ENCODE measurements at places on chromosomes 2 and 18.

GRCh38 chr18:7601246-7601615 is 34.1 kb downstream of the PTPRM start:
- no peak for DNase-seq

GRCh38 chr2:239944694-239945551 is 80.2 kb downstream of the NDUFA10 start:
- peak; percentile 9 for DNase-seq

- no peak for DNase-seq
Measured at GRCh38 chr2:152584301-152584700, 133.0 kb downstream of the PRPF40A start.

- DNase-seq: no peak
Measured at GRCh38 chr2:220452561-220452960, 825.1 kb downstream of the SLC4A3 start.

DNA sequence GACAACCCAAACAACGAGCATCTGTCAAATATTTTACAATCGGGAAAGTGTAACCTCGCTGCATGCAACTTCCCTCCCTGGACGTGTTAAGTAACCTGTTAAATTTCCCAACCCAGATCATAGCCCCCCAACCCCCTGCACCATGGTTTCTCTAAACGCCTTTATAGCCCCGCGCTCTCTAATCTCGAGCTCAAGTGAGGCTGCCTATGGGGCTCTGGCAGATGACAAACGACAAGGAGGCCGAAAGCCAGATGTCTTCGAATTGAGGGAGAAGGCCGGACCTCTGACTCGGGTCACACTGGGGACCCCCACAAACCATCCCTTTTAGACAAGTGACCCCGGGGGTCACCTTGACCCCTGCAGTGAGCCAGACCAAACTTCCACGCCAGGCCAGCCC is 526 bp downstream of the COX7A2L start:
- DNase-seq: no peak

DNA sequence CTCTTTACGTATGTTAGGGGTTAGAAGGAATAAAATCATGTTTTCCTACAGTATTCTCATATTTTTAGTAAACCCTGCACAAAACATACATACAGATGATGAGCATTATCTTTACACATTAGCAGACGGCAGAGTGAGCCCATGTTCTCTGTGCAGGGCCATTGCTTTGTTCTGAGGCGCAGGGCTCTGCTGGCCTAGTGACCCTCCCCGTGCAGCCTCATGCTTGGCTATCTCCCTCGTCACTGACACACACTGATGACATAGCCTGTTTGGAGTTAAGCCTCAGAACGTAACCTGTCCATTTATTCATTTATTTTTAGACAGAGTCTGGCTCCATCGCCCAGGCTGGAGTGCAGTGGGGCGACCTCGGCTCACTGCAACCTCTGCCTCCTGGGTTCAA is 115.9 kb upstream of the FOSL2 start:
- no peak for DNase-seq

DNA sequence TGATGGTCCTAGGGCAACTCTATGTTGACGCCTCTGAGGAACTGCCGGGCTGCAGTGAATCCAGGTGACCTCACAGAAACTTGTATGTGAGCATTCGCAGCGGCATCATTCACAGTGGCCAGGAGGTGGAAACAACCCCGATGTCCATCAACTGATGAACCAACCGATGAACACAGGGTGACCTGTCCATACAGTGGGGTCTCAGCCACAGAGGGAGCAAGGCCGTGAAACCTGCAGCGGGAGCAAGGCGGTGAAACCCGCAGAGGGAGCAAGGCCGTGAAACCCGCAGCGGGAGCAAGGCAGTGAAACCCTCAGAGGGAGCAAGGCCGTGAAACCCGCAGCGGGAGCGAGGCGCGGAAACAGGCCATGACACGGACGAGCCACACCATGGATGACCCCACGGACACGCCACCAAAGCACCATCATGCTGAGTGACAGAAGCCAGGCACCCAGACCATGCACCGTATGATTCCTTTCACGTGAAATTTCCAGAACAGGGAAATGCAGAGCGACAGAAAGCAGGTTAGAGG is 63.0 kb downstream of the PARD6G start:
- DNase-seq: no peak

DNA sequence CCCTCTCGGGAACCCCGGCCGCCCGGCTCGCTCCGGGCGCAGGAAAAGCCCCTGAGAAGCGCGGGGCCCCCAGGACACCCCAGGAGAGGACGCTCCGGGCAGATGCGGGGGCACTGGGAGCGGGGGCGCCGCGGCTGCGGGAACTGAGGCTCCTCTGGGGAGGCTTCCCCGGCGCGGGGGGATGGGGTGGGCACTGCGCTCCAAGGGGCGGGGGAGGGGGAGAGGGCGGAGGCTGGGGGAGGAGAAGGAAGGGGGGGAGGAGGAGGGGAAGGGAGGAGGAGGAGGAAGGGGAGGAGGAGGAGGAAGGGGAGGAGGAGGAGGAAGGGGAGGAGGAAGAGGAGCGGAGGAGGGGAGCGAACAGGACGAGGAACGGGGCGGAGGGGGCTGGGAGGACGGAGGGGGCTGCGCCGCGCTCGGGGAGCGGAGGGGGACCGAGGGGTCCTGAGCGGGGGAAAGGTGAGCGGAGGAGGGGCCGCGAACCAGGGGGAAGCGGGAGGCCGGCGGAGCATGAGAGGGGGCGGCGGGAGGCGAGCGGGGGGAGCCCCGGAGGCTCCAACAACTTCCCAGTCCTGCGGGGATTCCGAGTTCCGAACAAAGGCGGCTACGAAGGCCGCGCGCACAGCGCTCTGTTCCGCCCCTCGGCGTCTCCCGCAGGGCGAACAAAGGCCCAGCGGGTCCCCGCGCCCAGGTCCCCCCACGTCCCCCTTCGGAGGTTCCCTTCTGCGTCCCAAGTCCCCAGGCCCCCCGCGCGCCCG is 742 bp downstream of the PXDN start:
- DNase-seq: peak; percentile 11

- DNase-seq: no peak
Measured at GRCh38 chr2:73285159-73285739, 971 bp upstream of the FBXO41 start.

DNA sequence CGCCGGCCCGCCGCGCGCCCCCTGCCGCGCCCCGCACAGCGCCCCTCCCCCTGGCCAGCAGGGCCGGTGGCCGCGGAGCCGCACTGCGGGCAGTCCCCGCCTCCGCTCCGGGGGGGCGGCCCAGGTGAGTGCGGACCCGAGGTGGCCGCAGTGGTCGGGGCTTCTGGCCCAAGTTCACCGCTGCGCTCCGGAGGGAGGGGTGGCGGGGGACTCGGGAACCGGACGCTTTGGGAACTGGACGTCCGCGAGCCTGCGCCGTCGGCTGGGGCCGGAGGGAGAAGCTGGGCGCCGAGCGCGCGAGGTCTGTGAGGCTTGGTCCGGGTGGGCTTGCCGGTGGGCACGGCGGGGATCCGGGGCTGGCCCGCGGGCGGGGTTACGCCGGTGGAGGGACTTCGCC is 591 bp upstream of the LDLRAD4 start:
- DNase-seq: peak; percentile 21

DNA sequence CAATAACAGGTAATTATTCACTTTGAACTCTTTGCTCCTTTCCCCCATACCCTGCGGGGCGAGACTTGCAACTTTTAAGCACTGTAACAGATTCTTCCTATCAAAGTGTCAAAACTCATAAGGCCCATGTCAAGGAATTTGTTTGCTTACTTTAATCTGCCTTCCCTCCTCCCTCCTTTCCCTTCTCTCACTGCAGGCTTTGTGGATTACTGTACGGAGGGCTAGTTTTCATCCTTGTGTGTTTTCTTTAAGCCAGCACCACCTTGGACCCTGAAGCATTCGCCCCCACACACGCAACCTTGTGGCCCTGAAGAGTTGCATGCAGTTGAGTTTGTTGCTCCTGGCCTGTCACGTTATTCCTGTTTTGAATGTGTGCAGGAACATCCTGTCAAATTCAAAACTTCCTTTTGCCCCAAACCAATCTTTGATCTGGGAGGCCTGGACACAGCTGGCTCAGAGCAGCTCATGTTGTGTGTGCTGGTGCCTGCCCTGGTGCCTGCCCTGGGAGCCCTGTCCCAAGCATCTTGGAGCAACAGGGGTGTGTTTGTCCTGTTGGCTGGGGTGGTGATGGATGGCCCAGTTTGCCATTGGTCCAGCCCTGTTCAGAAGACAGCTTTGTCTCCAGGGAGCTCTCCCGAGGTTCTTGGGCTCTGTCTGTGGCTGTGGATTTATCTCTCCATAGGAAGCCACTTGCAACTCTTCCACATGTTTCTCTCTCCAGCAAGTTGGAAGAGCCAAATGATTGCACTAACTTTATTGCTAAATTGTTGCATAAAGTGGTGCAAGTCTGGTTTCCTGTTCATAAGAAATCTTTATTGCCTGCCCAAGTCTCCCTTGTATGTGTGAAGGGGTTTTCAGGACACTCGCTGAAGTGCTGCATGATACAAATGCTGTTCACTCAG is 199.6 kb downstream of the VAPA start:
- DNase-seq: no peak

DNA sequence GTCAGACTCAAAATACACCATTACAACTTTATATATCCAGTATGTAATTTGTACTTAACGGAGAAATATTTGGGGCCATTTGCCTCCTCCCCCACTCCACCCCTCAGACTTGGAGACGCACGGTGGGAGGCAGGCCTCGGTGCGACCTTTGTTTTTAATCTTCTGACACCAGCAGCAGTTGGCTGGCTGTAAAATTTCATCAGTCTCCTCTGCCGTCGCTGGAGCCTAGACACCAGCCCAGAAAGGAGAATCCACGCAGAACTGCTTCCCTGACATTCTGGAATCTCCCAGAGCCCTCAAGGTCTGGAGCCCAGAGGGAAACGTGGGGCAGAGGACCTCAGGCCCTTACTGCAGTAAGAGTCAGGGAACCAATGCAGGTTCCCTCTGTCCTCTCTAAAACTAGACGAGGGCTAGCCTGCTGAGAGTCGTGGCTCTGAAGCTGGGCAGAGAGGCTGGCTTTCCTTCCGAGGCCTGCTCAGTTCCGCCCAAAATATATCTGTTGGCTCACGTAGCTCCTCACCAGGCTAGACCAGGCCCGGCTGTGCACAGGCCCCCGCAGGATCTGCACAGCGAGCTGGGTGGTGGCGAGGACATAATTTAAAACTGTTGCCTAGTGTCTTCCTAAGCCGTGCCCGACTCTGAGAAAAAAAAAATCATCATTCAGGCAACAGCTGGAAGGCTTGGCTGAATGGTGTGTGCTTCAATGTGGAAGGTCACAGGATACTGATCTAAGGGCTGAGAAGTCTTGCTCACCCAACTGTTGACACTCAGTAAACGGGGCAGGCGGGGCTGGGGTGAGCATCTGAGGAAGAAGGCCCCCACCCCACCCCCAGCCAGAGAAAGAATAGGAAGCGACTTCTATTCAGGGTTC is 40.4 kb downstream of the EN1 start:
- DNase-seq: no peak

DNA sequence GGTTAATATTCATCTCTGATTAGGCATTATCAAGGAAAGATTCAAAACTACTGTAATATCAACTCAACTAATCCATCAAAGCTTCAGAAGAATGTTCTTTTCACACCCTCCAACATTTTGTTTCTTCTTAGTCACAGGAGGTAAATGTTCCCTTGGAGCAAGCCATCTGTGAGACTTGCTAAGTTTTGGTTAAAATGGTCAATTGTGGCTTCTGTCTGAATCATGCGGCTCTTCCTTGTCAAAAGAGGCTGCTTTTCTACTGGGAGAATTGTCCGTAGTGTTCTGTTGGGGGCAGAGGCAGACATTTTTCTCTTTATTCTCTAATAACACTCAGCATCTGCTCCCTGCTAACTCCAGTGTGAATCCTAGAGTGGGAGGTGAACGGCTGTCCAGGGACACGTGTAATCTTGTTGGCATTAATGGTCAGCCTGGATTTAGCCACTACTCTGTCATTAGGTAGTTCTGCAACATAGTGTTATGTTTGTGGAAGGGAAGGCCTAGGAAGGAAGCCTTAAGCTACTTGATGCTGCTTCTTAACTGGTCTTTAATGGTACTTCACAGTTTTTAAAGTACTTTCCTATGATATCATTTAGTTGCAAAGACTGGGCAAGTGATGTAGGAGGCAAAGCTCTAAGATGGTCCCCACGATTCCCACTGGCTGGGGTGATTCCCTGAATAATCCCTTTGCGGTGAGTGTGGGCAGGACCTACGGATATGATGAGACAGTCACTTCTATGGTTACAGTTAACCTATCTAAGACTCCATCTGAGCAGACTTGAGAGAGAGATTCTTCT is 22.6 kb upstream of the FAP start:
- DNase-seq: no peak

DNA sequence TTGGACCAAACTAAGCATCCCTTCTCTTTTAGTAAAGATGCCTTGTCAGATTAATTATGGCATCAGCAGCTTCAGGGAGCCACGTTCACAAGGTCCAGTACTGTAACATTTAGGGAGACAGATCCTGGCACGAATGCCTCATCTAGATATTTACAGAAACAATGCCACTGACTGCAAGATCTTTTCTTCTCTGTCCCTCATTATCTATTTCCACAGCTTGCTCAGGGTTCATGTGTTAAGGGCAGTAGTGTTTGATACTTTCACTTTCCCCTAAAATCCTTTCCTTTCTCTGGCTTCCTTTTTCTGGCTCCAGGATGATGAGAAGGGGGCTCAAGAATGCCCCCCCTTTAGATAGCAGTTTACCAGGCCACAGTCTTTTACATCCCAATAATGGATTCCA is 393.9 kb downstream of the BCL11A start:
- no peak for DNase-seq

DNA sequence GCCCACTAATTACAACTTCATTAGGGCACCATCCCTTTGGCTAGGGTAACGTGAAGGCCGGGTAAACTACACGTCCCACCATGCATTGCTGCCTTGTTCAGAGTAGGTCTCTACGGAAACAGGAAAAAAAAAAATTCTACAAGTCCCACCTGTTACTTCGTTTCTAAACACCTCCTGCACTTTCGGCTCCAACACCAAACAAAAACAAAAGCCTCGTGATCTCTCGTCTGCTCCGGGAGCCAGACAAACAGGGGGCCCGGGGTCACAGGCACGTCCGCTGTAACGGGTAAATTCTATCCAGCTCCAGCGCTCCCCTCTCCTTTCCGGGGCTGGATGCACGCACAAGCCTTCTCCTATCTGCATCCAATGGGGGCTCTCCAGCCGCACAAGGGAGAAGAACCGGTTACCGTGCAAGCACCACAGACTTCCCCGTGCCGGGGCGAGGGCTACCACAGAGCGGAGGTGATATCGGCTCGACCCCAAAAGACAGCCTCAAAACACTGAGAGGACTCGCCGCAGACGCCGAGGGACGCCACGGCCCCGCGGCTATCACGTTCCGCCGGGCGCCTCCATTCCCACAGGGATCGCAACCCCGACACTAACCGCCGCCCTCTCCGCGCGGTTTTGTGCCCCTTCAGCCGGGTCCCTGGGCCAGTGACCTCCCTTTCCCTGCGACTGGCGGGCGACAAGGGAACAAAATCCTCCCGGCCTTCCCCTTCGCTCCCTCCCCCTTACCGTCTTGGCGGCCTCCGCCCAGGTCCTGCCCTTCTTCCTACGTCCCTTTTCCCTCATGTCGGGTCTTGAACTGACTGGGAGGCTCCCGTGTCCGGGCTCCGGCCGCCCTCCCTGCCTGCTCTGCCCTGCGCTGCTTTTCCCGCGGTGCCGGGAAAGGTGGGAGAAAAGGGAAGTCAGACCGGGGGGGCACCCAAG is 591 bp downstream of the ASXL2 start:
- peak; percentile 73 for DNase-seq
